Activated CD4-positive, alpha-beta T cell treated with anti-CD3 and anti-CD28 coated beads, Interleukin-2, Interleukin-6, amounts not matched to agents 100 ng/mL and 50 ng/mL, durations not matched to agents 16 hours and 8 hours (primary cell): ENCODE measurements at places on chromosomes 4 and X.

- no peak for DNase-seq
Measured at GRCh38 chr4:119733431-119733830, 104.8 kb upstream of the PDE5A start.

GRCh38 chr4:96009427-96010119 lies 169.7 kb downstream of the PDHA2 start:
- no peak for DNase-seq

- DNase-seq, result no peak
Measured at GRCh38 chr4:40281913-40282312, 53.2 kb upstream of the CHRNA9 start.

- peak; percentile 37 for DNase-seq
Measured at GRCh38 chrX:38717871-38718270, 83.4 kb upstream of the MID1IP1 start.
